ENCODE measurements at places on chromosomes 4 and X.
A peak's percentile ranks its signal among the peaks of the same experiment; 100 is the strongest.

DNA sequence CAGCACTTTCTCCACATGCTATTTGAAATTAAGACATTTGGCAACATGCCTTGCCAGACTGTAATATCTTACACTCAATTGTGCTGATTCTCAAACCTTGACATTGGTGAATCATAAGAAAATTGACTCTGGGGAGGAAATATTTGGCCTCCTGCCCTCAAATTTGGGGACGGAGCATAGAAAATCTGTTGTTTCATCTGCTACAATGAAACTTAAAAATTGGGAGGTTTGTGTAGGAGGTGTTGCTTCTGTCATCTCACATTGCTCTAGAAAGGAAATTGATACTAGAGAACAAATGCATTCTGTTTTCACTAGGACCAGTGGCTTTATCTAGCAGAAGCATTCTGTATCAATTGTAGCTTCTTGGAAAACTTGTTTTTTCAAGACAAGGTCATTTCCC is 5.3 kb downstream of the OCRL start:
- no peak for DNase-seq

DNA sequence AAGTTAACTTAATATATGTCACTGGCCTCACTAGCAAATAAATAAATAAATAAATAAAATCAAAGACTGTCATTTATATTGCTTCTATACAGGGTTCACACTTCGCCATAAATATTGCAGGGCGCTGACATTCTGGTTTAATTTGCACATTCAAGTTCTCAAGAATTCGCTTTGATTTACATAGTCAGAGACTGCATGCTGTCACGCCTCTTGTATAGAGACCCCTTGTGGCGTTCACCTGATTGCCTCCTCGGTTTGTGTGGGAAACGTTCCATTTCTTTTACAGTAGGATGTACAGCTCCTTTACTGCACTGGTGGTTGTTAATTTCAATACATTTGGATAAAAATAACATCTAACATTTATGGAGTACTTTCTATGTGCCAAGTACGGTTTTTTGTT is 71.3 kb upstream of the ADGRG2 start:
- no peak for DNase-seq

- DNase-seq: no peak
These were observed 29.1 kb downstream of the ANAPC4 start for GRCh38 chr4:25406081-25406692.

GRCh38 chr4:164946810-164947209 is 30.6 kb downstream of the TRIM61 start:
- no peak for DNase-seq

- no peak for DNase-seq
These were observed 111.3 kb upstream of the LNX1 start for GRCh38 chr4:53702334-53703266.

DNA sequence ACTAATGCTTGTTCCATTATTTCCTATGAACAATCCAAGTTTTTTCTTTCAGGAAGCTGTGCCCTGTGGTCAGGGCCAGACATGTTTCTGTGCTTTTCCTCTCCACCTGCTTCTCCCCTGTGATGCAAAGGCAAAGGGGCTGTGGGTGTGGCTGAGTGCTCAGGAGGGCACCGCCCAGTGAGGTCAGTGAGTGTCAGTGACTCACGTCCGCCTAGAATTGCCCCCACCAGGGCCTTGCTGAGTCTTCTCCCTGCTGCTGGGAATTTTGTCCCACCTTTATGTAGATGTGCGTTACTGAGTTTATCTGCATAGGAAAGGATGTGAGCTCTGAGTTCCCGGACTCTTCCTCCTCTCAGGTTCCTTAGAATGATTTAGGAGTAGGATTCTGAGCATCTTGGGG is 283.2 kb downstream of the DCHS2 start:
- DNase-seq: no peak

DNA sequence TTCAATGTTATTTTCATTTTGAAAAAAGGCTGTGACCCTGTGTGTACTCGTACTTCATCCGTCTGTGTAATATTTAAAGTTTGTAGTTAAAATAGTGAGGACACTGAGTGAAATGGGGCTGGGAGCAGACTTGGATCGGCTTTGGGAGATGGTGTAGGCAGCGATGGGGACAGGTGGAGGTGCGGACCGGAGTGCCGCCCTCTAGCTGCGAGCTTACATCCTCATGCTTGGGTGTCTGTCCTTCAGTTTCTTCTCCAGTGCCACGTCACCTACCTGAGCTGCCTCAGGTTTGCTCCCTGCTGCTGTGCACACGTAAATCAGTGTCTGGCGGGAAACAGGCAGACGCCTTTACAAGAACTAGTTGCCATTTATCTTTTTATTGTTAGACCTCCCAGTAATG is 146.1 kb downstream of the GPR143 start:
- DNase-seq: no peak

DNA sequence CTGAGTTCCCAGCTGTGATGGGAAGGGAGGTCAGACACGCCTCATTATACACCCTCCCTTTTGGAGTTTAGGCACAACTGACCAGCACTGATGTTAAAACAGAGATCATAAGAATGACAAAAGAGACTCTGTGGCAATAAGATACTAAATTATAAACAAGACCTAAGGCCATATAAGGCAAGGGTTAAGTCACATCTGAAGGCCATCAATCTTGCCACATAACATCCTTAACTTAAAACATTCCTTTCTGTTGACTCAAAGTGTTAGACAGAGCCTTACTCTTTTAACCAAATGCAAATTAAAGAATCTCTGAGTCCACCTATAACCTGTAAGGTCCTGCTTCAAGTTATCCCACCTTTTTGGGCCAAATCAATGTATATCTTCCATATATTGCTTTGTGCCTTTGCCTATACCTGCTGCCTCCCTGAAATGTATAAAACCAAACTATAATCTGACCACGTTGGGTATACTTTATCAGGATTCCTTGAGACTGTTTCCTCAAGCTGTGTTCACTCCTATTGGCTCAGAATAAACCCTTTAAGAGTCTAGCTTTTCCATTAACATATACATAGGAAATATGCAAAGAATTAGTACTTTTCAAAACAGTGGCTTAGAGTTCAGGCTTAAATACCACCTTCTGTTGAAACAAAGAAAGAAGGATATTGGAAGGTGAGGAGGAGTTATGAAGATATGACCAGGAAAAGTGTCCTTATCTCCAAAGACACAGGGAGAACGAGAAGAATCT is 214.4 kb upstream of the PPP1R2C start:
- no peak for DNase-seq

DNA sequence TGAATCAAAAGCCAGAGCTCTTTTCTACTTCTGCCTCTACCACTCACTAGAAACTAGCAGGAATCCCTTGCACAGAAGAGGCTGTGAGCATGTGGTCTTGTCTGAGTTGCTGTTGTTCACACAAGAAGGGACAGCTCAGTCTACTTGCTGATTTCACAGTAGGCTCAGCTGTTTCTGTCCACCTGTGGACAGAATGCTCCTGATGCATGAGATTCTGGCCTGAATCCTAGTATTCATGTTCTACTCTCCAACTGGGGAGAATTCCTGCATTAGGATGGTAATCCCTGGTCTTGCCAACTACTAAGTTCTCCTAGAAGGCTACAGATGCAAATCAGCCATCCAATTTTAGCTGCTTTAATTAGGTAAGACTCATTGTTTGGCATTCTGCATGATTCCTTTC is 112.8 kb downstream of the PPA2 start:
- DNase-seq: no peak

GRCh38 chrX:71147496-71148277 is 3.0 kb downstream of the NLGN3 start:
- DNase-seq: no peak

- peak; percentile 63 for DNase-seq
These were observed 172 bp upstream of the HSPA4L start for GRCh38 chr4:127782025-127782274.

DNA sequence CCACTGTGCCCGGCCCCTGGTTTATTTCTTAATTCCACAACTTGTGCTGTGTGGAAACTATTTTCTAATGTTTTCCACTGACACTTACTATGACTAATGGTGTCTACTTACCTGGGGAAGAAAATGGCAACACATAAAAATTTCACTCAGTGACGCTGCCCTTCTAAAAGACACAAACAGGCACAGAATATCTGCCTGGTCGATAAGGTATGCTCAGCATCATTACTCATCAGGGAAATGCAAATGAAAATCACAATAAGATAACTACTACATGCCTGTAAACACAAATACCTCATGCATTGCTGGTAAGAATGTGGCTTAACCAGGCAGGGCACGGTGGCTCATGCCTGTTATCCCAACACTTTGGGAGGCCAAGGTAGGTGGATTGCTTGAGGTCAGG is 61.6 kb downstream of the UBE2K start:
- no peak for DNase-seq

GRCh38 chrX:79266702-79267101 is 100.4 kb downstream of the ITM2A start:
- DNase-seq: no peak

DNA sequence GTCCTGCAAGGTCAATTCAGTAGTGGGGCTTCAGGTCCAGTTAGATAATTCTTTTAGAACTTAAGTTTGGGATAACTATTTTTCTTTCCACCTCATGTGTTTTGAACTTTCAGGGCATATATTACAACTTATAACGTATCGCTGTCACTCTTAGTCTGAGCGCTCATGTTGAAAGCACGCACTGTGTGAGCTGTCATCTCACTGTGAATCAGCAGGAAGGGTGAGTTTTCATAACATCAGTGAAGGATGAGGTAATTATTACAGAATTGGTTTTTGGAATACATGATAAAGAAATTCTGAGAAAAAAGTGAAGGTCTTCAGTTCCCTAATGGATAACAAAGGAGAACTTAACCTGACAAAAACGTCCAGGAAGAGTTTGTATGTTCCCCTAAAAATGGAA is 45.1 kb upstream of the SLC4A4 start:
- DNase-seq: no peak

GRCh38 chr4:73673286-73673685 is 53.0 kb upstream of the RASSF6 start:
- no peak for DNase-seq

- no peak for DNase-seq
These were observed 295.4 kb downstream of the TRIML1 start for GRCh38 chr4:188434643-188435042.

DNA sequence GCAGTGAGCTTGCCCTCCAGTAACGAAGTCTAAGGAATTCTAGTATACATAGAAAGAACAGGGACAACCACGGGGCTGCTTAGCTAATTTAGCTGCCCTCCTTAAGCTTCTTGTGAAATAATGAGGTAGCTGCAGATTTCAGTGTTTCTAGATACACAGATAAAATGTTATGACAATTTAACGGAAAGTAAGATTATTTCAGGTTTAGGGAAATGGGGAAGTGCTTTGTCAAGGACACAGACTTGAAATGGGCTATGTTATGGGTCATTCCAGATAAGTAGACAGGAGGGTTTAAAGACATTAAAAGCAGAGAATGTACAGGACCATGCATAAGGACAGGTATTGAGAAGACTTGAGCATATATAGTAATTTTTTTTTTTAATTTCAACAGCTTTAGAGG is 34.2 kb upstream of the ZNF518B start:
- no peak for DNase-seq

GRCh38 chr4:102469806-102470205 is 31.4 kb upstream of the NFKB1 start:
- no peak for DNase-seq

DNA sequence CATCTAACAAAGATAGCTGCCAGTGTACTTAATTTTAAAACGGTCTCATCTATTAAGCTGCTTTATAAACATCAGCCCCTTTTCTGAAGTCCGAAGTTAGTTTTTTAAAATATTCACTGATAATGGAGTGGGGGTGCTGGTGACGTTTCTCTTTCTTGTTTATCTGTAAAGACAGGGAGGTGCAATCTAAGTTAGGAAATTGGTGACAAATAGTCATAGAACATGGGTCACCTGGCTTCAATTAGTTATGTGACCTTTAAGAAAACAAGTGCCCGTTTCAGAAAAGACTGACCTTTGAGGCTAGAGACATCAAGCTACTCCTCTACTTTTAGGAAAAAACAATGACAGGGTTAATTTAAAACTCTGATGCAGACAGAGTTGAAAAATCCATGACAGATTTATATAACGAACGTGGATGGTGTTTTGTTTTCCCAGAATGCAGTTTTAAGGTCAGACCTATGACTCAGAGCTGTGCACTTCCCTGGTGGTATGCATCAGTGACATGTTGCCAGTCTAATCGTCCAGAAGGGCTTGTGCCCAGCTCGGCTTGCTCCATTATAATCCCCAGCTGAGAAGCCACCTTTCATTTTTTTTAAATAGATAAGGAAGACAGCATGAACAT is 38.2 kb downstream of the FHL1 start:
- DNase-seq: no peak

- DNase-seq: no peak
These were observed 84.5 kb upstream of the NKX1-1 start for GRCh38 chr4:1490654-1491327.
